ENCODE measurements at places on chromosomes 3 and 15.

- DNase-seq: no peak
Observed at GRCh38 chr15:74208496-74208895, 5.9 kb upstream of the STRA6 start.

- no peak for DNase-seq
Observed at GRCh38 chr15:34804776-34805175, 9.4 kb upstream of the ACTC1 start.

DNA sequence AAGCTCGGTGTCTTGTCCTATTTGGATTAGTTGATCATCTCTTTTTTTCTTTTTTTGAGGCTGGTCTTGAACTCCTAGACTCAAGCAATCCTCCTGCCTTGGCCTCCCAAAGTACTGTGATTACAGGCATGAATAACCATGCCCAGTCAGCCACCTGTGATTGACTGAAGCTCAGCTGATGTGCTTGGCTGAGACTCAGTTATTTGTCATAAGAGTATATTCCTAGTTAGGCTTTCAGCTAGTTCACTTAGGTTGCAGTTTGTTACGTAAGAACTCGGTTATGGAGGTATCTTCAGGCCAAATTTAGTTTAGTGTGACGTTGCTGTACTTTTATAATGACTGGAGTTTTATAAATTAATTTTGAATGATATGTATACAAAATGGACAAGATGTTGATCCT is 365.0 kb downstream of the SV2B start:
- DNase-seq: no peak

- DNase-seq: peak; percentile 9
Observed at GRCh38 chr3:140128631-140129030, 193.6 kb downstream of the CLSTN2 start.

DNA sequence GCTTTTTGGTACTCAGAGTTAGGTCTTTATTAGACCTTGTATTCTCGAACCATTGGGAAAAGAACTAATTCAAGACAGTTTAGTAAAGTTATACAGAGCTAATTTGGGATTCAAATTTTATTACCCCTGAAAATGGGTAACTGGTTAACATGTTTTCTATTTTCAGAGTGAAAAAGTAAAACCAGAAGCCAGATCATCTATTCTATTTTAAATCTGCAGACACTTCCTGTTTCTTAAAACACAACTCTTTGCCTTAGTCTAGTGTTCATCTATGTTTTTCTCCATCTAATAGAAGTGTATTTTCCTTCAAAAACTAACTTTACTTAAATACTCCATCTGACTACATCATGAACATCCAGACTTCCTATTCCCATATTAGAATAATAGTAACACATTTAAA is 113.4 kb downstream of the CCNL1 start:
- DNase-seq: no peak

GRCh38 chr3:143531101-143531500 is 317.2 kb downstream of the SLC9A9 start:
- DNase-seq: no peak

GRCh38 chr3:137990427-137990826 is 19.5 kb upstream of the CLDN18 start:
- no peak for DNase-seq

GRCh38 chr15:91611561-91612323 is 241.8 kb upstream of the SLCO3A1 start:
- no peak for DNase-seq

- no peak for DNase-seq
Observed at GRCh38 chr3:58308728-58309127, 2.4 kb downstream of the HTD2 start.

All from neuronal stem cell (in vitro differentiated cells).